ENCODE measurements at places on chromosomes 16 and 17.
A peak's percentile ranks its signal among the peaks of the same experiment; 100 is the strongest.

DNA sequence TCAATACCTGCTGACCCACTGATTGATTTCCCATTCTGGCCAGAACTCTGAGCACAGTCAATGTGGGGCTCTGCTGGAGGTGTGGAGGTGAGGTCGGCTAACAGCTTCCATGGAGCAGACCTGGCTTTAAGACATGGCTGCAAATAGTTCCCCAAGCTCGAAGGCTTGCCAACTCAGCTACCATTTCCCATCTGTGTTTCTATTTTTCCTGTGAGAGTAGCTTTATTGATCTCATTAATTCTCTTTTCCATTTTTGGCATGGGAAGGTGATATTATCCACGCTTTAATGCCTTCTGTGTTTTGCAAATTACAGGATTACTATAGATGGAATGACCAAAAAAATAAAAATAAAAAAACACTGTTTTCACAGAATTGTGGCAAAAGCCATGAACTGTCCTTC lies 151.6 kb upstream of the XYLT1 start:
- DNase-seq: no peak

DNA sequence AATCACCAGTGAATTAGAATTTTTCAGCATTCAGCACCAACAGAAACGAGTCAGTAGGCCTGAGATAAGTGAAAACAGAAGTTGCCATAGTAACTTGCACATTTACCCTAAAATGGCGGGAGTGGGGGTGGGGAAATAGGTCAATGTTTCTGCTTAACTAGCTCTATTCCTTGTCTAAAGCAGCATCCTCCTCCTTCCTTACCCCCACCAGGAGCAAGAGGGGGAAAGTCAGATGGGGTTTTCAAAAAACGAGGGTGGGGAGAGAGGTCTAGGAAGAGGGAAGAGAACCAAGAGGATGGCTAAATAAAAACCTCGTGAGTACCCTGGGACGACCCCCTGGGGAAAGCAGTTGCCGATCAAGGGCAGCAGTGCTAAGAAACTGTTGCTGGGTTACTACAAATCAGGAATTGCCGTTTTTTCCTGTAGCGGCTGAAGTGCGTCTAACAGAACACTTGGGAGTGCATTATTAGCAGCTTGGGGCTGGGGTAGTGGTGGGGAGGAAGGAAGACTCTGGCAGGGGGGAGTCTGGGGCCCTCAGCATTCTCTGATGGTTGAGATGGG lies 34.4 kb upstream of the MNT start:
- no peak for DNase-seq

DNA sequence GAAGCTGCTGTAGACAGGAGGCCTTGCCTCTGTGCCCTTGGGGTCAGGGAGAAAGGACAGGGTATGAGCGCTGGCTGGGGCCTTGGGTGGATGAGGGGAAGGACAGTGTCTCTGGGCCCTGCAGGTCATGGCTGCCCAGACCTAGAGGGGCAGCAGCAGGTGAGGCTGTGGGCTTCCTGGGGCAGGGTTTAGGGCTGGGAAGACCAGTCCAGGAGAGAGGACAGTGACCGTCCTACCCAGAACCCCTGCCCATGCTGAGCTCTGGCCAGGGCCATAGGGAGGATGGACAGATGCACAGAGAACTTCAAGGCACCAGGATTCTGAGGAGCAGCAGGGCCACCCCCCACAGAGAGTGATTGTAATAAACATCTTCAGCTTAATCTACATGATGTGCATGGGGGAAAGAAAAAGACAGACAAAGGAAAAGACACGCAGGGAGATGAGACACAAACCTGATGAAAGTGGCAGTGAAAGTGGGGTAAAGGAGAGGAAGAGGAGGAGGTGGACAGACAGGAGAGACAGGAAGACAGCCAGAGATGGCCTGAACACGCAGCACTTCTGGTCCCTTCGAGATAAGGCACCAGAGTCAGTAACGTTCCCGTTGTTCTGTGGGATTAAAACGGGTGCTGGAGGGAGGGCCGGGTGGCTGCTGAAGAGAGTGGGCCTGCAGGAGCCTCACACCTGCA lies 17.5 kb downstream of the FLOT2 start:
- DNase-seq: no peak

DNA sequence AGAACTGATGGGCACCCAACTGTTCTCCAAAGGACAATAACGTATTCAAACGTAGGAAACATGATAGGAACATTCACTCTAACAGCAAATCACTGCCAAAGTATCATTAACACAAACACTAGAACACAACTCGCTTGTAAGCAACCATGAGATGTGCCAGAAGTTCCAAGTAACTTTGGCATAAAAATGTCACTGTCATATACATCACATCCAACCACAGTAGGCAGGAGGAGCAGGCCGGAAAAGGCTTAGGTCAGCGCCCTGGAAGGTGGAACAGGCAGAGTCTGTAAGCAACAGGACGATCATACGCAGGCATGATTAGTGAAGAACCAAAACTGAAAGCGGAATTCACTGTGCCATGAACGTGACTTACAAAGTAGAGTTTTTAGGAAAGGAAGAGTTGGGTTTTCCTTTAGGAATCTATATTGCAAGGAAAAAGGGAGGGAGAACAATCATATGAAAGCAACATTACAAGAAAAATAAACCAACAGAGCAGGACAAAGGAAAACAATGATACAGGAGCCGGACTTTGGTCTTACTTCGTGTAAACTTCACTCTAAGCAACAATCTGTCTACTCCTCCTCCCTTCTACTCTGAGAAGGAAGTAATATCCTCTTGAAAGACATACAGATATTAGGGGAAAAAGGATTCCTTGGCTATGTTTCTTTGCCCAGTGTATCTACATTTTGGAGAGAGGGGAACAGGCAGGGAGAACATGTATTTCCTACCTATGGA lies 52.3 kb downstream of the YWHAE start:
- DNase-seq: no peak

DNA sequence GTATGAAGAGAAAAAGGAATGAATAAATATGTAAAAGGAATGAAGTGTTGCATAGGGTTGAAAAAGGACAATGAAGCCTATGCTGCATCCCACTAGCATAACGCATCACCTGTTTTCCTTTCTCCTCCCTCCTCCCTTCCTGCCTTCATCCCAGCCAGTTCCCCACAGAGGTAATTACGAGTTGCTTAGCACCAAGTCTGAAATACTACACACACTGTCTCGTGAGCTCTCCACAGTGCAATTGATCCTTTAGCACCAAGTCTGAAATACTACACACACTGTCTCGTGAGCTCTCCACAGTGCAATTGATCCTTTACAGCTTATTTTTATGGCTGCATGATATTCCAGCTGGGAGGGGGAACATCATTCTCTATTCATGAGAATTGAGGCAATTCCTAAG lies 1.1 kb upstream of the DRC7 start:
- no peak for DNase-seq

DNA sequence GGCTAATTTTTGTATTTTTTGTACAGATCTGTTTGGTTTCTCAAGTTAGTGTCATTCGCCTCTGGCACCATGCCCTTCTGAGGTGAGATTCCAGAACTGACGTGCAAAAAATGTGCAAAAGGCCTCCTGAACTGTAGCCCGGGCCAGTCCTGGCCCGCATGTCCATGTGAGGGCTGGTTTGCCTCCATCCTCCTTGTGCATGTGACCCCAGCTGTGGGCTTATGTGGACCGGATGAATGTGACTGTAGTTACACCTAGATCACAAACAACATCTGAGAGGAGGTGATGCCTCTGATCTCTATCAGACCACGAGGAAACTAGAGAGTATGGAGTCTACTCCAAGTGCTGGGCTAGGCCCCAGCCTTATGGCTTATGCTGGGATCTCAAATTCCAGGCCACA lies 241.6 kb downstream of the XYLT1 start:
- DNase-seq: no peak

DNA sequence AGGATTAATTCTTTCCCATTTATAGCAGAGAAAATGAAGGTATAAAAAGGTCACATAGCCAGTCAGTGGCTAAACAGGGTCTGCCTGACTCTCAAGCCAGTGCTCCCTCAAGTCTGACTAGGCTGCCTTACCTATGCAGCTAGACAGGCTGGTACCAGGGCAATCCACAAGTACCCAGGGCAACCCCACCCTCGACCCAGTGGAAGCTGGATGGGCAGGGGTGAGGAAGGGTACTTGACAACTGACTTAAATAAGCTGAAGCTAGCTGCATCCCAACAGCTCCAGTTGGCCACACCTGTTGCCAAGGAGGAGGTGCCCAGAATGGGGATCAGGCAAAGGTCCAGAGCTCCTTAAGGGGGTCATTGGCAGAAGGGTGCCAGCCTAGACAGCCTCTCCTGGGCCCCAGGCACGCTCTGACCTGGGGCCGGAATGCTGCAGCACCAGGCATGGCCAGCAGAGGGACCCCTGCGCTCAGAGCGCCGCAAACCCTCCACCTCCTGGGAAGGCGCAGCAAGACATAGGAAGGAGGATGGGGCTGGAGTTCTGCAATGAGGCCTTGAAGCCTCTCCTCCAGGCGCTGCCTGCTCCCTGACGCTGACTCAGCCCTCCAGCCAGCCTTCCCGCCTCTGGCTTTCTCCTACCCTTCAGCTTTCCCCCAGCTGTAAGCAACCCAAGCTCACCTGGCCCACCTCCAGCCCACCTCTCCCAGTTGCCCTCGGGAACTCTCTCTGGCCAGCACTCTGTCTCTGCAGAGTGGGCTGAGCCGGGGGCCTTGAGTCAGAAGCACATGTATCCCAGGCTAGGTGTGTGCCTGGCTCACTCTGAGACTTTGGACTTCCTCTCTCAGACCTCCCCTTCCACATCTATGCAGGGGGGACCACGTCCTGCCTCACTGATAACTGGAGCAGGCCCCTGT lies 28.8 kb downstream of the MPP2 start:
- peak; percentile 46 for DNase-seq

DNA sequence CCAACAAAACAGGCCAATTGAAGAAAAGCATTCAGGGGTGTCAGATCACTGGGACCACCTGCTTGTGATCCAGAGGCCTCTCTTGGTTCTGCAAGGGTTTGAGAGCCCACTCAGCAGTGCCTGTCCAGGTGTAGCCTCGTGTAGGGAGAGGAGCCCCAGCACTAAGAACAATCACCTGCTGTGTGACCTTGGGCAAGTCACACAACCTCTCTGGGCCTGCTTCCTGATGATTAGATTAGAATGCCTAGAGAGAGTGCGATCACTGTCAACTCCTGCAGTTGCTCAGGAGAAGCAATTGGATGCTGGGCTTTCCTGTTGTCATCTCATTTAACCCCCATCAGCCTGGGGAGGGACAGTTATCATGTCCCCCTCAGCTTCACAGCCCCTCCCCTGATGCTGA lies 10.2 kb downstream of the DLX3 start:
- DNase-seq: no peak

GRCh38 chr16:48503779-48504178 lies 106.2 kb downstream of the N4BP1 start:
- DNase-seq: no peak
